ENCODE measurements at places on chromosomes 13 and 19.
A peak's percentile ranks its signal among the peaks of the same experiment; 100 is the strongest.

DNA sequence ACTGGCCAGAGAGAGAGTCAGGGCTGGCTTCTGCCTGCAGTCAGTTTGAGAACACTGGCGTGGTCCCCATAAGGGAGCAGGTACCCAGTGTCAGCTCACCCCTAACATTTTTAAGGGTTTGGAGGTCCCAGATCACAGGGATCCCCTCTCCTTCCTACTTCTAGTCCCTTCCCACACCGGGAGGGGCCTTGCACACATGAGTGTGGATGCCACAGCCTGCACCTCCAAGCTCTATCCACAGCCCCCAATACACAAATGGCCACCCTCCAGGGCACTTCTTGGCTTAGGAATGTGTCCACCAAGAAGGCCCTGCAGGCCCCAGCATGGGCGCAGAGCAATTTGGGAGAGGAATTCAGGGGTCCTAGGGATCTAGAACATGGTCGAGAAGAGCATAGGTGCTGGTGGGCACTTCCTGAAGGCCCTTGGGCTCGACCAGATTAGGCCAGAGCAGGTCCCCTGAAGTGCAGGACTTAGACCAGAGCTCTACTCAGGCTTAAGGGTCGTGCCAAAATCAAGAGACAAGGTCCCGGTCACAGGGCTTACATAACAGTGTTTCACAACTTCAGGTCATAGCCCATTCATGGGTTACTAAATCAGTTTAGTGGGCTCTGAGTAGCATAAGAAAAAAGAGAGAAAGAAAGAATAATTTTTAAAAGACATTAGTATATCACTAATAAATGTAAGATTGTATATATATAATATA, 16.0 kb downstream of the FXYD5 start:
- no peak for DNase-seq

- no peak for DNase-seq
Measured at GRCh38 chr13:49354719-49355118, 89.1 kb downstream of the CAB39L start.

DNA sequence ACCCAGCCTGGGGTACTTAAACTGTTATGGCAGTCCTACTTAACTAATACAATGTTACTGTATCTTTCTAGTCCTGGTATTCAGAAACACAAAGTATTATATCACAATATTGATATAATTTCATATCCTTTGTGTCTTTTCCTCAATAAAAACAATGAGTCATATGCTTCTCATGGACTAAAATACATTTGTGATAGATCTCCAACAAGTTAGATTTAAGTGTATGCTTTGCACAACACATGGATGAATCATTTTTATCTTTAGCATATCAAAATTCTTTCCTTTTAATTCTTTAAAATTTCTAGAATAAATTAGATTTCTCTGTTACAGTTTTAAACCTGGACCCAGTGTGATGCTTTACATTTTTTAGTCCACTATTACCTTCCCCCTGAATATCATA, 1357.8 kb upstream of the ATXN8OS start:
- no peak for DNase-seq

DNA sequence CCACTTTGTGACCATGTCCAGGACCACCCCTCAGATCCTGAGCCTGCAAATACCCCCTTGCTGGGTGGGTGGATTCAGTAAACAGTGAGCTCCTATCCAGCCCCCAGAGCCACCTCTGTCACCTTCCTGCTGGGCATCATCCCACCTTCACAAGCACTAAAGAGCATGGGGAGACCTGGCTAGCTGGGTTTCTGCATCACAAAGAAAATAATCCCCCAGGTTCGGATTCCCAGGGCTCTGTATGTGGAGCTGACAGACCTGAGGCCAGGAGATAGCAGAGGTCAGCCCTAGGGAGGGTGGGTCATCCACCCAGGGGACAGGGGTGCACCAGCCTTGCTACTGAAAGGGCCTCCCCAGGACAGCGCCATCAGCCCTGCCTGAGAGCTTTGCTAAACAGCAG, 7.7 kb upstream of the CEACAM7 start:
- no peak for DNase-seq

DNA sequence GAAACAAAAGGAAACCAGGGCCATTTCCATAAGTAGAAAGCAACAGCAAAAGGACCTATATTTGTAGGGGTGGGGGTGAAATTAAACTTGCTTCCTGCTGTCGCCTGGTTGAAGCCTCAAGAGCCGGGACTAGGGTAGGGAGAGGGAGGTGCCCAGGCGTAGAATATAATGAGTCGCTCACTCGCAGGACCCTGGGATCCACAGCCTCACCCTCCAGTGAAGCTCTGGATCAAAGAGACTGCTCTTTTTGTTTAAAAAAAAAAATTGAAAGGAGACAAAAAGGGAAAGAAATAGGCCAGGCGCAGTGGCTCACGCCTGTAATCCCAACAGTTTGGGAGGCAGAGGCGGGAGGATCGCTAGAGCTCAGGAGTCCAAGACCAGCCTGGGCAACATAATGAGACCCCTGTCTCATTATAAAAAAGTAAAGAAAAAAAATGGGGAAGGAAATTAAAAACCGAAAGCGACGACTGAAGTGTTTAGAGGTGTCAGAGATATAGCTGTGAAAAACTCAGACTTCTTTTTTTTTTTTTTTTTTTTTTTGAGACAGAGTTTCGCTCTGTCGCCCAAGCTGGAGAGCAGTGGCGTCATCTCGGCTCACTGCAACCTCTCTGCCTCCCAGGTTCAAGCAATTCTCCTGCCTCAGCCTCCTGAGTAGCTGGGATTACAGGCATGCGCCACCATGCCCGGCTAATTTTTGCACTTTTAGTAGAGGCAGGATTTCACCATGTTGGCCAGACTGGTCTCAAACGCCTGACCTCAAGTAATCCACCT, 10.9 kb upstream of the ADGRE5 start:
- no peak for DNase-seq

DNA sequence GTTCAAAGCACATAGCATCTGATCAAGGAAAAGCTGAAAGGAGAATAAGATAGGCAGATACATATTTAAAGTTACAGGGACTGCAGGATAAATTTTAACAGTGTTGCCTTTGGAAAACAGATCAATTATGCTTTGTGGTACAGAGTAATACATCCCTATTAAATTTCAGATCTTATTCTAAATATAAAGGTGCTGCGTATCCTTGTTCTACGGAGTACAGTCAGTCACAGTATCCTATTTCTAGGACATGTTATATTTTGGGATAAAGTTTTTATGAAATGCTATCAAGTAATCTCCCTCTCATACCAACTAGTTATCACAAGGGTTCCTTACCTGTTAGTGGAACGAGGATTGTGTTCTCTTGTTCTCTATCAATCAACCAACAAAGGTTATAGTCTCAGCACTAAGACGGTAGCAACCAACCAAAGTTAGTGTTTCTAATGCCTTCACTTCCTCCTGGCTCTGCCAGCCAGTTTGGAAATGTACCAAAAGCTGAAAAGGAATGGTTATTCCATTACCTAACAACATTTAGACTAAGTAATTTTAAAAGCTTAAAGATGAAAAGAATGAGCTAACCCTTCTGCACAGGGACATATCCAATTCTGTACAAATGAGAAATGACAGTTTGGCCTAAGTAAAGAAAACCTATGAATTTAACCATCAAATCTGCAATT, 35.2 kb downstream of the TSC22D1 start:
- DNase-seq: no peak

DNA sequence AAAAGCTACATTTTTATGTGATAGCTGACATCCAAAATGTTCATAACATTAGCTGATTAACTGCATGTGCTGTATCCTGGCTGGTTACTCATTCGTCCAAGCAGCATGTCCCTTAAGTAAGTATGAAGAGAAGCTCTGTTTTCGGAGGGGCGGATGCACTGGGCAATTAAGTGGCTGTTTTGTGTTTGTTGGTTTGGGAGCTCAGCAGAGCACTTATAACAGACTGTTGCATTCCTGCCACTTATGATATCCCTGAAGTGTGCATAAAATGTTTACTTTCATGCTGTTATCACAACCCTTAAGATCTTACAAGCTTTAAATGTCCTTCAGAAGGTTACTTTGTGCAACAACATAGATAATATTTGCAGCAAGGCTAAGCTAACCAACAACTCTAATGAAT, 264.1 kb downstream of the NALCN start:
- no peak for DNase-seq

GRCh38 chr13:98171900-98172589, 5.0 kb downstream of the RNF113B start:
- DNase-seq: peak; percentile 40

DNA sequence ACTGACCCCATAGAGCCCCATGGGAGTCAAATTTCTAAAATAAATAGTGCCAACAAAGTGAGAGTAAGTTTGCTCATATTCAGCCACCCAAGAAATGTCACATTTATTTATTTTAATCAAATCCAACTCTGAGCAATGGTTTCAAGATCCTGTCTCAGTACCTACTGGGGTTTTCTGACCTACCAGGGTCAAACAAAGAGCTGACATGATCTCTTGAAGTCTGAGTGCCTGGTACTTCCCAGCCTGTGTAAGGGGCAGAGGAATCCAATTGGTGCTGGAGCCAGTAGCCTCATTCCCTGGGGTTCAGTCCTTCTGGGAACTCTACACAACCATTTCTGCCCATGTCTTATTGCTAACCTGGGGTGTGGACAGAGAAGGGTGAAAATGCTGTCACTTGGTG, 104.6 kb upstream of the SERP2 start:
- no peak for DNase-seq
